GM12864 (cell line): ENCODE measurements at places on chromosomes 4 and X.

GRCh38 chr4:71470524-71470923, 131.7 kb downstream of the SLC4A4 start:
- no peak for DNase-seq

DNA sequence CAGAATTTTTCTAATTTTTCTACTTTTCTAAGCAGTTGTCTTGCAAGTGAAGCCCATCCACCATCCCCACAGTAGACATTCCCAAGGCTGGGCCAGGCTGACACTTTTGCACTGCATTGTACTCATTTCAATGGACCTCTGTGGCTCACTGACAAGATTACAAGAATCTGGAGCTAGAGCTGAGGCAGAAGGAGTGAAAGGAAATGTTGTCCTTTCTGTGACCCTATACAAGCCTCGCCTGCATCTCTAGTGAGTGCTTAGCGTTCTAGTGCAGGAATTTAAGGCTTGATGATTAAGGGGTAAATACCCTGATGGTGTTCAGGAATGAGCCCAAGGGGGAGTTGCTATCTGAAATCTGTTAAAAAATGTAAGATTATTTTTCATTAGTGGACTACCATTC, 6.3 kb downstream of the MAGED1 start:
- no peak for DNase-seq

DNA sequence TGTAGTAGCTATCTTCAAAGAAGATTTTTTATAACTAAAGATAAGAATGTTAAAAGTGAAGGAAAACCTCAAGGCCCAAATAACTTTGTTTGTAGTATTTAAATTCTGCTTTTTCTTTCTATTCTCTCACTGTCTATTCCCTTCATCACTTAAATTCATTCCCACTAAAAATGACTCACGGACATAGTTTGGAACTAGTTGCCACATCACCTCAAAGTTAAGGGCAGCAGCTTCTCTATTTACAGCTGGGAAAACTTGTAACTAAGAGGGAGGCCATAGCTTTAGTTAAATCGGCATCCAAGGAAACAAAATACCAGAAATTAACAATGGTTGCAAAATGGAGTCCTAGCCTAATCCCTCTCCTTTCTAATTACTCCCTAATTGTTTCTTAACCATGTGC, 325.4 kb upstream of the MAGEB2 start:
- DNase-seq: no peak

DNA sequence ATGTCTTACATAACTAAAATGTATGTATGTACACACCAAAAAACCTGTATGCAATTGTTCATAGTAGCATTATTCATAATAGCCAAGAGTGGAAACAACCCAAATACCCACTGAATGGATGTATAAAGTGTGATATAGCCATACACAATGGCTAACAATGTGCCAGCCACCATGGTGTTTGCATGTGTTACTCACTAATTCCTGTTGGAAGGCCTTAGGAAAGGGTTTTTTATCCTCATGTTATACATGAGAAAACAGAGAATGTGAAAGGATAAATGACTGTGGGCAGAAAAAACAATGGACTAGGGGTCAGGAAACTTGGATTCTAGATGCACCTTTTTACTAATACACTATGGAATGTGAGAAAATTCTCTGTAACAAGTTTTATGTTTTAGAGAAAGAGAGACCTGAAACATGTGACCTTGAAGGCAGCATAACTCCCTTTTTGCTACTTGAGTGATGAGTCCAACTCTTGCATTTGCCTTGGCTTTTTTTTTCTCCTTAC, 55.7 kb downstream of the TIGD2 start:
- DNase-seq: no peak

DNA sequence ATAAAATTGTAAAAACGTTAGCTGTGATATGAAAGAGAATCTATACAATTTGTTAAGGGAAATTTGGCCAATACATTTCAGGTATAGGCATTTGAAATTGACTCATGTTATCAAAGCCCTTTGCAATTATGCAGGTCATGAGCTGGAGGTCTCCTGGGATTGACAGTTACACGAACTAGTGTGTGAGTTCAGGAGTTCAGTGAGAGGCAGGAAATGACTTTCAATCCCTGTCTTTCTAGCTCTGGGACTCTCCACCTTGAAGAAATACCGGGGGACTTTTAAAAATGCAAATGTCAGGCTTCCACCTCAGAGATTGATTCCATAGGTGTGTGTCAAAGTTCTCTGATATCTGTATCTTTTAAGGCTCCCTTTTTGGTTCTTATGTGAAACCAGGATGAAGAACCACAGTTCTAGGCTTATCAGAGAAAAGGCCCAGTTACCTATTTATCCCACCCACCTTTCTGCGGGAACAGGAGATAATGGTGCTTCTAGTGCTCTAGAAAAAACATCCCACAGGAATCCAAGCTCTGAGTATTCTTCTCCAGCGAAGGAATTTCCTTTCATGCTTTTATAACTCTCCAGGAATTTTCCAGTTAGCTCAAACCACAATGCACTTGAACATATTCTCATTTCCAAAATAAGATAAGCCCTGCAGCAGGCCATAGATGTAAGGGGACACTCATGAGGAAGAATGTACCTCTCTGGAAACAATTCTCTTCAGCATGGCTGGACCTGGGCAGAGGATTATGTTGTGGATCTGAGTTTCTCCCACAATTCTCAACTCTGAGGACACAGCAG, 501.0 kb downstream of the IDS start:
- DNase-seq: no peak

DNA sequence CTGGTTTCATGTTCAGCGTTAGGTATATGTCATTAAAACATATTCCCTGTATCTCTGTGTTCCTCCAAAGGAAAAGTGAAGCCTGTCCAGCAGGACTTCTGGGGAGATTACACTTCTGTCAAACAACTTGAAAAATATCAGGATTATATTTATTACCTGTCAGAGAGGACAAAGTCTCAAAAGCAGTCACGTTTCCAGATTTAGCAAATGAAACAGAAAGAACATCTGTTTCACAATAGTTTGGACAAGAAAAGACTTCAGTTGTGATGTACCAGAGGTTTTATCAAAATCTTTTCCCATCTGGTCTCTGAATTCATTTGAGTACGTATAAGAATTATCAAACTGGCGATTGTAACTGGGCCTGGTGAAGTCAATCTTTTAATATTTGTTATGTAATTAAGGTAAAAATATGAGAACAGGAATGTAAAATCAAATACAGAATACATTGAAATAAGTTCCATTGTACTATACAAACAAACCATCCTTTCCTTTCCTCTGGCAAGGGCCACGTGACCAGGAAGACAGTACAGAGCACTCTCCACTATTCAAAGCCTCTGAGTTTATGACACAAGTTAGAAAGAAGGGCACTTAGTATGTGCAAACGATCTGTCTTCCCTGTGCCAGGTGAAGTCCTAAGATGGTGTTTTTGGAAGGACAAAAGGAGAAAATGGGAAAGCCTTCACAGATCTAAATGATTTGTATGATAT, 3.2 kb downstream of the CASP3 start:
- no peak for DNase-seq

- no peak for DNase-seq
Observed at GRCh38 chr4:30728311-30728710, 8.1 kb downstream of the PCDH7 start.

GRCh38 chrX:154473683-154474082, 5.4 kb downstream of the LAGE3 start:
- no peak for DNase-seq

- DNase-seq: no peak
Observed at GRCh38 chr4:105541420-105541819, 11.0 kb upstream of the ARHGEF38 start.

DNA sequence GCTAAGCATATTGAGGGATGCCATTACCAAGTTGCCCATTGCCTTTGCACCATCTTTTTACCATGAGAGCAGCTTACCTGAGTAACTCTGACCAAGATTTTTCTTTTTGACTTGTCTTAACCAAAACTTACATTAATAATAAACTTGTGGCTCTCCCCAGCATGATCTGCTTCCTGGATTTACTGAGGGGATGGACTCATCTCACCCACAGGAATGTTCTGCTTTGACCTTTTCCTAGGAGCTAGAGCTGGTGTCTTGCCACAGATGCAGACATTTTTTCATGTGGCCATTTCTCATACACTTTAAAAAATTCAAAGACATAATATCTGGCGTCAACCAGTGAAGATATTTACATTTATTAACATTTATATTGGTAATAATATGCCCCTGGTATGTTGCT, 79.2 kb upstream of the EFHC2 start:
- DNase-seq: no peak

DNA sequence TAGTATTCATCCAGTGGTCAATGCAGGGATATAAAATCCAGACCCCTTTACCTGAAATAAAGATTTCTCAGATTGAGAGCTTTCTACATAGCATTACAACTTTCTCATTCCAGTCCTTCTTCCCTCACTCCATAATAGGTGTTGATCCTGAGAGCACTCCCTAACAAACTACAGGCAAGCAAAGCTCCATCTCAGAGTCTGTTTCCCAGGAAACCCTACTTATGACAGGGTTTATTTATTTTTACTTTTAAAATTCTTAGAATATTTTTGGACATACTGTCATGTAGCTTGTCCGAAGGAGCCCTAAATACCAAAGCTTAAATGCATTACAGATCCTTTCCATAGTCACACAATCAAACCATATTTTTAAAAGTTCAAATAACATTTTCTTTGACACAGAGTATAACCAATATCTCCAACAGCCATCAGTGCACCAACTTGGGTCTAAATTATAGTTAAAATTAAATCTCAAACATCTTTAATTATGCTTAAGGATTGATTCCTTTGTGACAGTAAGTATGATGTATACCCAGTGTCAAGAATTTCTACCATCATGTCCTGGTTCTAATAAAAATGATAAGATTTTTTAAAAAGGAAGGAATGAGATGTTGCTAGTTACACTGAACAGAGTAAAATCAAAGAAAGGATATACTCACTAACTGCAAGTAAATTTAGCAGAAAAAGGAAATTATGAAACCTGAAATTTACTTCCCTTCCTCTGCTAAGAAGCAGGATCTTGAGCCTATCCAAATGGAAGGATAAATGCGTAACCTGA, 580.4 kb upstream of the ADGRL3 start:
- no peak for DNase-seq

DNA sequence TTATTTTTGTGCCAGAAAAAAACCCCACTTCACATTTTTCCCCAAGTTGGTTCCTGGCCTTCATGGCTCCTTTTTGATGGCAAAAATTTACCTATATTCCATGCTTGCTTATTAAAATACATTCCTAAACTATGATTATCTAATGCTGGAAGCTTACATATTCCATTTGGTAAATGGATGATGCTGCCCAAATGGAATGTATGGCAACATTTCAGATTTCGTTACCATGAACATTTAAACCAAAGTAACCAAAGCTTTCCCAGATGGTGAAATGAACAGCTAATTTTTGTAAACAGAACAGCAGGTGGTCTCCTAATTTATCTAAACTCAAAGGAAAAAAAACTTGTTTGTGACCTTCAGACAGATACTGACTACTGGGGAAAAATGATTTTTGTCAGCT, 110.8 kb upstream of the TEX13A start:
- DNase-seq: no peak
